ENCODE measurements at places on chromosomes 1 and 21.

- no peak for DNase-seq
Observed at GRCh38 chr1:41618066-41618825, 133.8 kb upstream of the EDN2 start.

DNA sequence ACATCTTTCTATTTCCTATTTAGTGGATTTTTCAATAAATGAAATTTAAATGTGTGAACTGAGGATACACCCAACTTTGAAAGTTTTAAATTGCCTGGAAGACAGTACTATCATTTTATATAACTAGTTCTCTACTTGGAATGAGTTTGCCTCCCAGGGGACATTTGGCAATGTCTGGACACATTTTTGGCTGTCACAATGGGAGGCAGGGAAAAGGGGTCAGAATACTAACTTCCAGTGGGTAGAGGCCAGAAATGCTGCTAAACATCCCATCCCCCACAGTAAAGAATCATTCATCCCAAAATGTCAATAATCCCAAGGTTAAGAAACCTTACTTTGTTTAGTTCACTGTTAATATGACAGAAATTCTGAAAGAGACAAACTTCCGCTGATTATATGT is 13.2 kb upstream of the NRAS start:
- no peak for DNase-seq

DNA sequence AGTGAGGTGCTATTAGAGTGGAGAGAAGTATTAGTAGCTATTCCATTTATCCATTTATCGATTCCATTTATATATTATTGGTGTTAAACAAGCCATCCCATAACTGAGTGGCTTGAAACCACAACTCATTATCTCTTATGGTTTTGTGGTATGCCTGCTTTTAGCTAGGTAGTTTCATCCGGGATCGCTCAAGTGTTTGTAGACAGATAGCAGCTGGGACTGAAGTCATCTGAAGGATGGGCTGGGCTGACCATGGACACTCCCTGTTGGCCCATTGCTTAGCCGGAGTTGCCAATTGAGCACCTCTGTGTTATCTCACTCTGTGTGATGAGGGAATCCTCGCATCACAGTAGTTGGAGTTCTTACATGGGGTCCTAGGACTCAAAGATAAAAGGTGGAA is 622.5 kb downstream of the PLA2G4A start:
- no peak for DNase-seq

GRCh38 chr1:176111835-176112234 is 95.3 kb downstream of the COP1 start:
- DNase-seq = no peak

DNA sequence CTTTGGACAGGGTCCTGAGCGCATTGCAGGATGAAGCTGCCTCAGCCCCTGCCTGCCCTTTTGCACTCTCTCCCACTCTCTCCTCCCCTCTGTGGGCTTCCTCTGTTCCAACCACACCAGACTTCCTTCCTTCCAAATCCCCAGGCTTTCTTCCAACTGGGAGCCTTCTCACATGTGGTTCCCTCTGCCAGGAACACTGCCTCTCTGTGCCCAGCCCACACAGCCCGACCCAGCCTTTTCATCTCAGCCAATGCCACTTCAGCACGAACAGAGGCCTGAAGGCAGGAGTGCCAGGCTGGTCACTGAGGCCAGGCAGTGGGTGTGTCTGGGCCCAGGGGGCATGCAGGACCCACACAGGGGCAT is 5.9 kb downstream of the SELENON start:
- no peak for DNase-seq
